NCI-H526 treated with DMSO at 0.1 percent for 48 hours (cell line): ENCODE measurements at places on chromosomes 12 and 14.

DNA sequence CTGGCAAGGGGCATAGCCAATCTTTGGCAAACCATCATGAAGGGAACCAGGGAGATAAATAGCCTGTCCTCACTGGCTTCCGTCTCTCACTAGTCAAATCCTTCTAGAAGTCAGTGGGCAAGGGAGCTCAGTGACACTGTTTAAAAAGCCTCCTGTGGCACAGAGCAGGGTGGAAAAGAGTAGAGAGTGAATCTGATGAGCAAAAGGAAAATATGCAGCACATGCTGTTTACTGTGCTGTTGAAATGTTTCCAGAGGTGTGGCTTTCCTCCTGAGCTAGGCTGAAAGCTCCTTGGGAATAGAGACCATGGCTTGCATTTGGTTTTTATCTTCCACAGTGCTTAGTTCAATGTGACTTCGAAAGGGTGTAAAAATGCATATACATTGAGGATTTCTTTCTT, 7.7 kb upstream of the DYRK2 start:
- DNase-seq: no peak

DNA sequence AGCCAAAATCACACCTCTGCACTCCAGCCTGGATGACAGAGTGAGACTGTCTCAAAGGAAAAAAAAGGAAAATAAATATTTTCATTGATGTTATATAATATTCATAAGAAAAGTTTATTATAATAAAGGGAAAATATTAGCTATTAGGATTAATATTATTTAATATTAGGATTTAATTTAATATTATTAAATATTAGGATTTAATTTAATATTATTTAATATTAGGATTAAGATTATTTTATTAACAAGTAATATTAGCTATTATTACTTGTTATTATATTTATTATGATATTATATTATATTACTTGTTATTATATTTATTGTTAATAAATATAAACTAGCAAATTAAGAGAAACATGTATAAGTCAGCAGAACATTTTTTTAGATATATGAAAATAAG, 518.1 kb downstream of the FSCB start:
- no peak for DNase-seq

DNA sequence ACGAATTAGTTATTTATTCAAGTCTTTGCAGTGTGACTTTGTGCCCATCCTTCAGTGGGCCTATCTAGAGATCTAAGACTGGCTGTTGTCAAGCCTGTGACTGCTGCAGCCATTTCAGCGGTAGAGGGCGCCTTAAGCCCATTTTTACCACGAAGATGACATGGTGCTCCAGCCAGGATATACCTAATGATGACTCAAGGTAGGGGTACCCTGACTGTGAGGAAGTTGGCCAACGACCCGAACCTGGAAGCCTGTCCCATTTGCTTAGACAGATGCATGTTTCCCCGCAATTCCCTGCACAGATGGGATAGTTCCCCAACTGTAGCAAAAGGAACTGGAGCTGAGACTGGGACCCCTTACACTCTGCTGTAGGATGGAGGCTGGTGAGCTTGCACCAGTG, 41.3 kb downstream of the RAB3IP start:
- no peak for DNase-seq

DNA sequence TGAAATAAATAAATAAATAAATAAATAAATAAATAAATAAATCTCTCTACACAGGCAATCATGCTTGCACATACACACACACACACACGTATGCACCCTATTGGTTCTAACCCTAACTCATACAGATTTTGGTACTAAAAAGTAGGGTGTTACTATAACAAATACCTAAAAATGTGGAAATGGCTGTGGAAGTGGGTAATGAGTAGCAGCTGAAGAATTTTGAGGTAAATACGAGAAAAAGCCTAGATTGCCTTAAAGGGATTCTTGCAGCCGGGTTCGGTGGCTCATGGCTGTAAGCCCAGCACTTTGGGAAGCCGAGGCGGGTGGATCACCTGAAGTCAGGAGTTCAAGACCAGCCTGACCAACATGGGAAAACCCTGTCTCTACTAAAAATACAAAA, 15.7 kb upstream of the SLC2A3 start:
- DNase-seq: no peak

DNA sequence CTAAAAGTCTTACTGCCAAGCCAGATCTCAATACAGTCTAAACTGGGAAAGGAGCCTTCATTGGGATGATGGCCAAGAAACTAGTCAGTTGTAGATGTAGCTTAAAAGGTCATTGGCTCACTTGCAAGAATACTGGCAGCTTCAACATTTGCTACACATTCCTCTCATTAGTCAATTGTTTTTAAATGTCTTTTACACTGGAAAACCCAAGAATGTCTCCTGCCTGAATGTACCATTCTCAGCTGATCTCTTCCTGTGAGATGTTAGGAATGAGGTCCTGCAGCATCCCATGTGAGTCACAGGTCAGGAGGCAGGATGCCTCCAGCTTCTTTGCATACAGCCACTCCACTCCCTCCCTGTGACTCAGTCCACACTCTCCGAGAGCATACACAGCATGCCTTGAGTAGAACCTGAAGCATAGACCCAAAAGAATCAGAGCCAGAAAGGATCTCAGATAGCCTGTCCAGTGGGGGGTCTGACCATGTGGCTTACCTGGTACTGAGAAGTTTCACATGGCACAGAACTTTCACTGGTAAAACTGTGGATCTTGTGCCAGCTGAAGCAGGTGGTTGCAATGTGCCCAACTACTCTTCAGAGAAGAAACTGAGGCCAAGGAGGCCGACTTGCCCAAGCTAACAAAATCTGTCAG, 56.0 kb upstream of the HECTD1 start:
- no peak for DNase-seq

- DNase-seq: no peak
Observed at GRCh38 chr14:38731962-38732361, 371.1 kb downstream of the SEC23A start.

DNA sequence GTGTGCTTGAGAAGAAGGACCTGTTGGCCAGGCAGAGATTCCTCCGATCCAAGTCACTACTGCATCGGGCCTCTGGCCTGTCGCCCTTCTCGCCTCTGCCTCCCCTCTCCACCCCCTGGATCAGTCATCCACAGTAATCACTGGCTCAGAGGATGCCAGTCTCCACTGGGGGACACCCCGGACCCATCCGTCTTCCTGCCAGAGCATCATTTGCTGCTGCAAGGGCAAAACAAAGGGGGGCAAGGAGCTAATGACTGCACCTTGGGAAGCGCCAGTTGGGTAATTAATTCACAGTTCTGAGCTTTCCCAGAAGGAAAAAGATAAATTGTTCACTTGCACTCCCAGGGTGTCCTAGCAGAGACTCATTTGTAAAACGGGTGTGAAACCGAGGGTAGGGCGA, 215.4 kb downstream of the GLT1D1 start:
- no peak for DNase-seq

DNA sequence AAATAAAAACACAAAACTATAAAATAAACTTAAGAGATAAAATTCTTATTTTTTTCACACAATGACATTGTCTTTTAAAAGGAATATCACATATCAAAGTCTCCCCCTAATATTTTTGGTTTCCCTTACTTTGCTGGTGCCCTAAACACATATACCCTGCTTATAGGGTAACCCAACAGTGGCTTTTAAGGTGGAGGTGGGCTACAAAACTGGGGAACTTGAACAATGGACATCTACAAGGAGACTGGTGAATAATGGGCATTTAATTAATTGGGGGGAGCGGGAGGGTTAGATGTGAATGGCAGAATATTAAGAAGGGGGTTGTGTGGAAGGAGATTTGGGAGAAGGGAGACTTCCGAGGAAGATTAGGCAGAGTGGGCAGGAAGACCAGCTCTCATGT, 9.6 kb downstream of the B4GALNT1 start:
- DNase-seq: no peak

DNA sequence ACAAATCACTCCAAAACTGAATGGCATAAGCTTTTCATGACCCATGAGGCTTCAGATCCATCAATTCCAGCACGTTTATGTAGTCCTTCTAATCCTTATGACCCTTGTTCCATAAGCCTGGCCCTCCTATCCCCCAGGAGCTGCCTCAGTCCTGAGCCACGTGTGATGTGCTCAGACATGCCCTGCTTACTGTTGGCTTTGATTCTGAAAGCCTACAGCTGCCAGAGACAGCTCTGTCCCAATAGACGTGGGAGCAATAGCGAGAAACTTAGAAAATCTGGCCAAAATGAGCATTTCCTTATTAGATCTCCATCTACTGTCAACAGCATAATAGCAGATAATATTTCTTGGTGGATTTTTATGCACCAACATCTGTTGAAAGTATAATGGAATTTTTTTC, 33.2 kb downstream of the DUSP6 start:
- no peak for DNase-seq

GRCh38 chr12:84218406-84218805, 694.2 kb downstream of the SLC6A15 start:
- no peak for DNase-seq

GRCh38 chr12:44750468-44750867, 125.6 kb downstream of the NELL2 start:
- no peak for DNase-seq

GRCh38 chr14:94663965-94664704, 51.9 kb downstream of the SERPINA3 start:
- no peak for DNase-seq

DNA sequence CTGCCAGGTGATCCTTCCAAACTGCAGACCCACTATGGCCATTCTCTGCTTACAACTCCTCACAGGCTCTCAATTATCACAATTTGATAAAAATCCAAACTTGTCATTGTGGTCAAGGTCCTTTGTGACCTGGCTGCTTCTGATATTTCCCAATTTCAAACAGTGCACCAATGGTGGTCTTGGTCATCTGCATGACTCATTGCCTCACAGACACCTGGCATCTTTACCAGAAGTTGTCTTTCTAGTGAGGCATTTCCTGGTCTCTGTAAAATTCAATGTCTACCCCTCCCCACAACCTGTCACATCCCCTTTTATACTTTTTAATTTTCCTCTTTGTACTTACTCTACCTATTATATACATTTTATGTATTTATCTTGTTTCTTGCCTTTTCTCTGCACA, 17.8 kb upstream of the PAPOLA start:
- DNase-seq: no peak

GRCh38 chr14:63504648-63505047, 38.5 kb downstream of the PPP2R5E start:
- no peak for DNase-seq

DNA sequence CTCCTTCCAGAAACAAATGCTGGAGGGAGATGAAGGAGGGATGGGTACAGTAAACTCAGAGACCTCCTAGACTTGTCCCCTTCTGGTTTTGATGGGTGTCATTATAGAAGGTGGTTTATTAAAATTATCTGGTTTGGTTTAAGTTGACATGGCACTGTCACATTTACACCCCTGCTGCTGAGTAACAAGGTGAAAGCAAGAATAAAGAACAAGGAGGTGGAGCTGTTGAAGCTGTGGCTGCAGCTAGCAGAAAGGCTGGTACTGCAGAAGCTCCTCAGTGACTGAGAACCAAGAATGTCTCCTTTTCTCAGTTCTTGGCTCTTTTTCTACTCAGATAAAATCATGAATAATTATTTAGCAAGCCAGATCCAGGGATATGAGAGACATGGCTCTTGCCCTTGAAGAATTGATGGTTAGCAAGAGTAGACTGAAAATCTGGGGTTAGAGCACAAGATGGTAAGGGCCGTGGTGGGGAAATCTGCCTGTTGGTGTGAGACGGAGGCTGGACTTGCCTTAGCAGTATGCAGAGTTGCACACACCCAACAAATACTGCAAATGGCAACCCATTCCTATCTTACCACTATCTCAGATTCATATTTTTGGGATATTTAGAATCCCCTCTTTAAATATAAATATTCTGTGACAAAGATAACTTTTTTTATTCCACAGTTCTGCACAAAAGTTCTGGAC, at the start of gene GZMH:
Gene GZMH (minus strand): TSS at position 31 of the 690 bp plus-strand sequence. CDS start 72 bp downstream, outside the sequence.
- no peak for DNase-seq

DNA sequence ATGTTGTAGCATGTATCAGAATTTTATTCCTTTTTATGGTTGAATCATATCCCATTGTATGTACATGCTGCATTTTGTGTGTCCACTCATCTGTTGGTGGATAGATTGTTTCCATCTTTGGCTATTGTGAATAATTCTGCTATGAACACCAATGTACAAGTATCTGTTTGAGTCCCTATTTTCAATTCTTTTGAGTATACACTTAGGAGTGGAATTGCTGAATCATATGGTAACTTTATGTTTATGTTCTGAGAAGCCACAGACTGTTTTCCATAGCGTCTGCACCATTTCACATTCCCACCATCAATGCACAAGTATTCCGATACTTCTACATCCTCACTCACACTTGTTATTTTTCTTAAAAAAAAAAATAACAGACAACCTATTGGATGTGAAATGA, 91.5 kb downstream of the ARF6 start:
- no peak for DNase-seq
